A549 treated with CORT108297 at 1 μM for 4 hours (cell line): ENCODE measurements at places on chromosomes 12 and 14. TPM values are rescaled to one million over a fixed set of nuclear protein-coding genes. Genes with fewer than 3 reads are reported as not detected.

Gene CAPZA3
- not detected in 5 replicates for total RNA-seq

Gene OVCH1
- total RNA-seq: not detected in 5 replicates

Gene DDIT3
- total RNA-seq: 29.1 to 35.1 TPM (median 30.6 TPM) in 5 replicates

Gene RPL10L
- total RNA-seq: not detected in 5 replicates

Gene PLEK2
- 20.6 to 29.7 TPM (median 26.1 TPM) in 5 replicates for total RNA-seq

Gene CACNA1C
- 0.02 to 0.15 TPM (median 0.09 TPM) in 3 of 5 replicates, not detected in the others for total RNA-seq

Gene SUOX
- total RNA-seq: 7.9 to 10.5 TPM (median 9.1 TPM) in 5 replicates

Gene JPH4
- total RNA-seq: 0.03 to 0.05 TPM in 2 of 5 replicates, not detected in the others

Gene ITGB7
- total RNA-seq: 0.13 to 0.59 TPM (median 0.33 TPM) in 5 replicates

Gene GSG1
- total RNA-seq: 0.29 to 0.57 TPM (median 0.34 TPM) in 5 replicates

Gene CLEC9A
- total RNA-seq: not detected in 5 replicates
